ENCODE measurements at places on chromosomes 7 and 10. TPM values are rescaled to one million over a fixed set of nuclear protein-coding genes. Genes with fewer than 3 reads are reported as not detected.

DNA sequence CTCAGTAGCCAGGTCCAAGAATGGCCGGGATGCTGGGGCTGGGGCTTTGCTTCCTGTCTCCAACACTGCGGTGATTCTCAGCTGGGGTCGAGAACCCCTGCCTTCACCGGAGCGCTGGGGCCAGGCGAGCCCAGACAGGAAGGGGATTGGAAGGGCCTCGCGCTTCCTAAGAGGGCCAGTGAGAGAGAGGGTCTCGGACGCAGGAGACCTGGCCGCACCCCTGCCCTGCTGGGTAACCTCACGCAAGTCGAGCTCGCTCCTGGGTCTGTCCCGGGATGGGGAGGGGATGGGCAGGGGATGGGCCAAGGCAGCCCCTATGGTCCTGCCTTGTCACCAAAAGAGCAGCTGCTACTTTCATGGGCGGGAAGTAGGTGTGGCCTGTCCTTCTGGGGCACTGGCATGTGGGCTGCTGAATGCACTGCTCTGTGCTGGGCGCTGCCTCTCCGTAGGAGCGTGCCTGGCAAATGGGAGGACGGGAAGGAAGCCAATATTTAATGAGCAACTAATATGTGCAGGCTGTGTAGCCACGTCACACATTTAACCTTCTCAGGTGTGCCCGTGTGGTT is 20.0 kb downstream of the KCNK18 start:
- peak; percentile 40 for DNase-seq

DNA sequence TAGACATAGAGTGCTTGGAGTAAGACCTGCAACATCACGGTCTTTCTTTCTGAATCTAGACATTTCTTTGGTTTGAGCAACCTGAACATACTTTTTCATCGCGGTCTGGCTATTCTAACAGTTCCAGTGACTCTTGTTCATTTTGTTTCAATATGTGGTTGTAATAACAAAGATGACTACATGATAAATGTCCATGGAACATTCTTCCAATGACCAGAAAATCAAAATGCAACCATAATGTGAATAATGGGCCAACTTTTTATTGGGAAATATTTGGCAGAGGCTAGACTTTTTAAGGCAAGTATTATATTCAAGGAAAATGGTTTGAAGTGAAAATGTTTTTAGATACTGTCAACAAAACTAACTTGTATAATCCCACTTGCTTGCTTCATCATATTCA is 282.5 kb downstream of the INHBA start:
- DNase-seq = no peak

DNA sequence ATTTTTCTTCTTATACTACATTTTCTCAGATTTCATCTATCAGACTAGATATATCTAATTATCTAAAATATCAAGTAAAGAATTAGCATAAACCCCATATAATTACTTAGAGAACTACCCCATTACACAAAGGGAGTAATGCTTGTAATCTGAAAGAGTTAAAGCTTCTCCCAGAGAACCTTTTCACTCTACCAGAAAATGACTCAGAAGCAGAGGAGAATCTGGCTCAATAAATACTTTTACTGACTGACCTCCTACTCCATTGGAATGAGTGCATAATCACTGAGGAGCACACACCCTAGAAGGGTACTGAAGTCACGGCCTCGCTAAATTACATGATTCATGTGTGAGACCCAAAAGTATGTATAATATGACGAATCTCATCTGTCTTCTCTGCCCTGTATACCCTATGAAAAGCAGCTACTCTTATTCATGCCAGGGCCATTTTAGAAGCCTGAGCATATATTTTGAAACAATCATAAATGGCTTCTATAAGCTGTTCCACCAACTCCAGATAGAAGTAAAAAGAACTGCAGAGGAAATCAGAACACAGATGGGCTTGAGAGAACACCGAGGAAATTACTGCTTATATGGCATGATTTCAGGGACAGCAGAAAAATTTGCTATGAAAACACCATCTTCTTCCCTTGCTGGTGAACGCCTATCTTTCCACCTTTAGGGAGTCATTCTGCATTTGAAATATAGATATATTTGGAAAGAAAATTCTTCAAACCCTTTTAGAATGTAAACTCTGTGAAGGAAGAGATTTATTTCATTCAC is 32.7 kb downstream of the DNMBP start:
- DNase-seq = no peak

GRCh38 chr7:683526-684205 is 42.8 kb upstream of the DNAAF5 start:
- DNase-seq = peak; percentile 12

GRCh38 chr10:72709041-72709440 is 17.1 kb downstream of the MCU start:
- DNase-seq = no peak

Gene MSMB
- total RNA-seq = not detected

Gene PLAC9
- total RNA-seq = 15.1 TPM

Gene ARHGEF5
- total RNA-seq = 68.9 TPM

Gene MYO3A
- total RNA-seq = 0.12 TPM

Data from mucosa of descending colon (tissue), 3 donors.